Activated gamma-delta T cell treated with Interleukin-2 at 50 U/mL for 16 hours (primary cell): ENCODE measurements at places on chromosomes 2 and 18.

DNA sequence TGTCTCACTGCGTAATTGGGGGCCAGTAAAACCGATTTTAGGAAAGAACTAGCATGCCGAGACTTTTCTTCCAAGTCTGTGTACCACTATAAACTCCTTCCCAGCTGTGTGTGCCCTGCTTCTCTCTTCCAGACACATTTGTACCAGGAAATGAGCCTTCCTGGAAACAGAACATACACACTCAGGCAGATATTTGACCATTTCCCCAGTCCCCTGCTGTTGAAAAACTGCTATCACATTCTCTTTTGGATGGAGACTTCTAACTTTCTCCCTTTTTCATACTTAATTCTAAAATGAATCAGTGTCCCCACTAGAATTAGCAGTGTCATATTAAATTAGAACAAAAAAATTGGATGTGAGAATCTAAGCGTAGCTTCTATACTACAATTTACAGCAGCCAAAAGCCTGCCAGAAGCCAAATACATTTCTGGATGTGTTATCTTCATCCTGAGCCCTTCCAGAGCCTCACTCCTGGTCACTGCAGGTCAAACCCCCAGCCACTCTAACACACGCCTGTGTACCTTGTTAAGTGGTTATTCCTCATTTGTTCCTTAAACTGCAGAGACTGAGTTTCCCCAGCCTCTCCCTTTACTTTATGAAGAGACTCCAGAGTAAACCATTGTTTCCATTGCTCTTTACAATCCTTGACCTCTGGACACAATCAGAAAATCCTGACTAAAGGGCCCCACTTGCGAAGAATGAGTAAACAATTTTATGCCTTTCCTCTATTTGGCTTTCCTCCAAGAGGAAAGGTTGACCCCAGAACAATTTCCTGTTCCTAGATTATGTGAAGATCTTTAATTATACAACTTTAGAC is 20.4 kb downstream of the DSG4 start:
- no peak for DNase-seq

- no peak for DNase-seq
These were observed 70.9 kb downstream of the AFF3 start for GRCh38 chr2:100071335-100072043.

DNA sequence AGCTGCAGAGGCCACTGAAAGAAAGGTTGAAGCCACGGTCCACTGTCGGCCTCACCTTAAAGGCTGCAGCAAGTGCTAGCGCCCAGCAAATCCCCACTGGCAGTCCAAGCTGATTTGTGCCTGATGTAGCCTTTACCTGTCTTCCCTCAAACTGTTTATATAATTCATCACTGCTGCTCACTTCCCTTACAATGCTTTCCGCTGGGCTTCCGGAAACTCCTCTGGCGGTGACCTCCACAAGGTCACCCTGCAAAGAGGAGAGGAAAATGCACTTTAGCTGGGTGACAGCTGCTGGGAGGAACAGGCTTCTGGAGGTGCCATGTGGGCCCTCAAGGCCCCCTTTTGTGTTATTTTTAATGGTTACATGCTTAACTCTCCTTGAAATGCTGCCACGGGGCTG is 126.2 kb downstream of the CMPK2 start:
- DNase-seq: no peak

DNA sequence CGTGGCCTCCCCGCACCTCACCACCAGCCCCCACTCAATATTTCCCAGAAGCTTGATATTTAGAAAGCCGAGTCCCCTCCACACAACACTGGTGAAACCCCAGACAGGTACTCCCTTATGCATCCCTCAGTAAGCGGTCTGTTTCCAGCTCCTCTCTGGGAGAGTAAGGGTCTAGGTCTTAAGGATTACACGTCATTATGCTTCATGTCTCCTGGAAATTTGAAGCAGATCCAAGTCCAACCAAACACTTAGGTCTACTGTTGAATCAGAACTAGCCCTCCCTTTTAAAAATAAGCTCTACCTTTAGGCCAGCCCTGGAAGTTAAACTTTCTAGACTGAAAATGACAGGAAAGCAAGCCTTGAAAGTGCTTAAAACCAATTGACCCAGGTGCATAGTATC is 1.5 kb upstream of the OST4 start:
- no peak for DNase-seq

GRCh38 chr18:7066965-7067555 is 50.5 kb downstream of the LAMA1 start:
- no peak for DNase-seq

DNA sequence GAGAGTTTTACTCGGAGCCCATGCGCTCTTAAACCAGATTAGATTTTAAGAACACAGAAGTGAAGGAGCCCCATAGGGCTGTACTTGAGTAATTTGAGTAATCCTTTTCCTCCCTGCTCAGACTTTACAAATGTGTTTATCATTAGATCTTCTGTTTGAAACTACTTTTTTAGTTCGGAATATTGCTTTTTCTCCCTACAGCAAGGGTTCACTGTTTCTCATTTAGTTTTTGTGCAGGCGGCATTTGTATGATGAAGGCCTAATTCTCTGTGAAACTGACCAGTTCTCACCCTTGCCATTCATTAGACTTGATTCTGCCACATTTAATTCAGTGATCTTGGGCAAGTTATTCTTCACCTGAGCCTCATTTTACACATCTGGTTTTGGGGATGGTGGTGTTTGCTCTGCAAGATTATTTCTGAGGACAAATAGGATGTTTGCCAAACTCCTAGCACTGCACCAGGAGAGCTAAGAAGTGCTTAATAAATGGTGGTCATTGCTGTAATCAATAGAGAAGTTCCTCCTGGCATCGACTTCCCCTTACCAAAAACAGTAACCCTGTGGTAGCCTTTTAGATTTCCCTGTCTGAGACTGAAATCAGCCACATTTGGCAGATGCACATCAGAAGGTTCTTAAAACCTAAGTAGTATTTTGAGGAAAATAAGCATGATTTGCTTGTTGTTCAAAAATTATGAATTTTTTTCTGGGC is 2.2 kb downstream of the B3GNT2 start:
- DNase-seq: no peak

DNA sequence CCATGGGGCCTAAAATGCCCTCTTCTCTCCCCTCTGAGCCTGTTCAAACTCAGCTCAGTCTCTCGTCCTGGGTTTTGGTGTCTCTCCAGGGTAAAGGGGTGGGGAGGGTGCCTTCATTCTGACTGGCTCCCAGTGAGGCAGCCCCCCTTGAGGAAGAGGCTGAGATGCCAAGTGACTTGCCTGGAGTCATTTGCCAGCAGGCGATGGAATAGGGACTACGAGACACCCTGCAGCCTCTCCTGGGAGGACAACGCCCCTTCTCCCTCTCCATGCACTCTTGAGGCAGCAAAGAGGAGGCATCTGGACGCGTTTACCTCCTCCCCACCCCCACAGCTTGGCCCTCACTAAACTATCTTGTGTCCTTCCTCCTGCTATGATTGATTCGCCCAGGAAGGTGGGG is 760 bp upstream of the STON1 start:
- DNase-seq: no peak

DNA sequence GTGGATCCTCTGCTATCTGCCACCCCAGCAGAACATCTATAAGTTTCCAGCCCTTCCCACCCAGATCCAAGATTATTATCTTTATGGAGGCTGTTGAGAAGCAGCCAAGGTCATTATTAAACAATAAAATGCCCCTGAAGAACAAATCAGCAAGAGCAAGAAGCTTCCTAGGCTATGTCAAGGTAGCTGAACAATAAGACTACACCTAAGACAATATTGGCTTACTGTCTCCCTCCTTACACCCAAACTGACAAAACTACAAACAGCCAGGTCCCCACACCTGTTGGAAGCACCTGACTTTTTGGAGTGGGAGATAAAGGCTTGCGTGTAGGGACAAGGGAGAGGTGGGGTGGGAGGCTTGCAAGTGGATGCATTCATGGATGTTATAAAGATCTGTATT is 128.5 kb downstream of the SPTBN1 start:
- DNase-seq: no peak

- DNase-seq: no peak
These were observed 227.9 kb downstream of the CDH2 start for GRCh38 chr18:27948986-27949385.

DNA sequence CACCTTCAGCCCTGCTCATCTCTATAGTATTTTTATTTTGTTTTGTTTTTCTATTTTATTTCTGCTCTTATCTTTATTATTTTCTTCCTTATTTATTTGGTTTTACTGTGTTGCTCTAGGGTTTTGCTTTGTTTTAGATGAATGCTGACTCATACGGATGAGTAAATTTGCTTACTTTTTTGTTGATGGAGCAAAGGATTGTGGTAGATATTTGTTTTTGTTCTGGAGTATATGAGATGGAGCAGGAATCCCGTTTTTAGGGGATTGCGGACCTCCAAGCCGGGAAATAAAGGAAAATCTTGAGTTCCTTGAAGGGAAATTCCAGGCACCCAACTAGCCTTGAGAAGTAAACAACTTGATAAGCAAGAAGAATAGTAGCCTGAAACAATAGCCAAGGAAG is 15.3 kb upstream of the COLEC12 start:
- DNase-seq: no peak

GRCh38 chr2:99377879-99378278 is 40.7 kb downstream of the EIF5B start:
- DNase-seq: no peak

GRCh38 chr2:201786471-201786870 is 5.7 kb upstream of the ALS2 start:
- no peak for DNase-seq

GRCh38 chr2:29113027-29113686 is 2.1 kb upstream of the CLIP4 start:
- no peak for DNase-seq

GRCh38 chr2:128623776-128624761 is 305.4 kb upstream of the HS6ST1 start:
- DNase-seq: no peak

DNA sequence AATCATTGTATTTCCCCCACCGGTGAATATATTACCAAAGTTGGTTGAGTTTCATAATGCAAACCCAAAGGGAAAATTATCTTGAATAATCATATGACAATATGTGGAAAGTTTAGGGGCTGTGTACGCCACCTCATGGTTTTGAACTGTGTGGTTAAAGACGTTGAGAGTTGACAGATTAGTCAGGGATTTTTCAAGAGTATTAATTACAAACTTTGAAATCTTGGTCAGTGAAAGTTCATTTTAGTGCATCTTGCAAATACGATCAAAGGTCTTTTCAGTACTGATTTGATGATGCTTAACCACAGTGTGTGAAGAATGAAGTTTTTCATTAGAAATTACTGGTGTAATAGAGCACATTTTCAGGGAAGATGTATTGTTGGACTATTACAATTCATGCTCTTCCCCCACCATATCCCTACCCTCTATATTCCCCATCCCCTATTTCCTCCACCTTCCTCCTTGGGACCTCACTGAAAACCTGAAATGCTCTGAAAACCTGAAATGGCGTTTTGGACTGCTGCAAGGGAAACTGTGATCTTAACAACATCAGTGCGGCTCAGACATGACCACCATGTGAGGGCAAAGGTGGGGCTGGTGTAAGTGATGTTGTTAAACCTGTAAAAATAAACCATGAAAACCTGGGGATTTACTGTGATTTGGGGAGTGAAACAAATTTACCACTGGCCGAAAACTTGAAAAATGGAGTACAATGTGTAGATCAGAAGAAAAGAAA is 4.5 kb upstream of the BCL2L11 start:
- no peak for DNase-seq

GRCh38 chr2:20365249-20365817 is 14.7 kb upstream of the PUM2 start:
- no peak for DNase-seq

DNA sequence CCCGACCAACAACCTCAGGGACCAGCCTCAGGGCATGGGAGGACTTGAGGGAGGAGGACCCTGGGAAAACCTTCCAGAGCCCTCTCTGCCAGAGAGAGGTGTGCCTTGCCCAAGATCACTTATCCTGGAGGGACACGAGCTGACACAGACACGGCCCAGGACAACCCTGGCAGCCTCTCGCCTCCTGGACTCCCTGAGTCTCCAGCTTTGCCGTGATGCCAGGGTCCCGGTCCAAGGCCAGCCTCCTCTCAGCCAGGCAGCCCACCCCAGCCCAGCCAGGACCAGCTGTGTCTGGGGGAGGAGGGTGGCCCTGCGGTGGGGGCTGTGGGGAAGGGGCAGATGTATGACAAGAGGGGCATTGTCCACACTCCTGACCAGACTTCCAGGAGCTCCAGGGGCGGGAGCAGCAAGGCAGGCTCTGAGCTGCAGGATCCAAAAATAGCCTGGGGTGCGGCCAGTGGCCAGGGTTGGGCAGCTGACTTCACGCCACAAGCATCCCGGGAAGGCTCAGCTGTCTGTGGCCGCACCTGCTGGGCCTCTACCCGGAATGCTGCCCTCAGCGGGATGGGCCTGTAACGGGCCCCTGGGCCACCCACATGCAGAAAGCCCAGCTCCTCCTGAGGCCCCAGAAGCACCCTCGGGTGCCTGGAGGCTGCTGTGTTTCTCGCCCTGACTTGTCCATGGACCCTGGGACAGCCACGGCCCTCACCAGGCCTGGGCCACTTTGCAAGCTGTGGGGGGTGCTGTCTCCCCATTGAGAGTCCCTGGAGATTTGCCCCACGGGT is 65.5 kb upstream of the GPC1 start:
- DNase-seq: no peak

DNA sequence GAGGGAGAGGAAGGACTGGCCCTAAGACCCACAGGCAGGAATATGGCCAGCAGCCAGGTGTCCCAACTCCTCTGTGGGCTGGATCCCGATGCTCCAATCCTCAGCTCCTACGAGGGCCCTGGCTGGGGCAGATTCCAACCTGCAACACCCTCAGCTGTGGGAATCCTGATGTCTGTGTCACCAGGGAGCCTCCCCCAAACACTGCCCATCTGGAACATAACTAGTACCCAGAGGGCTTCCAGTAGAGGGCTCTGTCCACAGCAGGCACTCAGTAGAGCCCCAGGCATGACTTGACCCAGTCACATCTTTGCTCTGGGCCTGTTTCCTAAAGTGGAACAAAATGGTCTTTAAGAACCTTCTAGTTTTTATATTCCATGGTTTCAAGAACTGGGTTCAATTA is 20.6 kb upstream of the LOXHD1 start:
- no peak for DNase-seq

GRCh38 chr2:207734264-207734635 is 22.8 kb downstream of the CCNYL1 start:
- DNase-seq: no peak

- no peak for DNase-seq
These were observed 196.8 kb downstream of the MCFD2 start for GRCh38 chr2:46718784-46719183.
